ENCODE measurements at places on chromosomes 6 and 20.
A peak's percentile ranks its signal among the peaks of the same experiment; 100 is the strongest.

DNA sequence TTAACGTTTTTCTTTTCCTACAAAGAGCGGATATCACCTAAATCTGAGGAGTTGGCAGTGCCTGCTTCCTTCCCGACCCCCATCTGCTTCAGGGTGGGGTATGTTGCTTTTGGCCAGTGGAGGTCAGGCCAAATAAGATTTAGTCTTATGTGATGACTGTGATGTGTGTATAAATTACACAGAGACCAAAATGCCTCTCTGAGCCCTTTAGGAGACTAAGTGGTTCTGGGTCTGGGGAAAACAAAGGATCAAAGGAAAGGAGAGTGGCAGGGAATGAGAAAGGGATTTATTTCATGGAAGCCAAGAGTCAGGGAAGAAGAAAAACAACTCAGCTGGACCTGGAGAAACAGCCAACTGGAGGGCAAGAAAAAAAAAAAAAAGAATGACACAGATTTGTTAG lies 39.1 kb upstream of the TBC1D7 start:
- no peak for DNase-seq

DNA sequence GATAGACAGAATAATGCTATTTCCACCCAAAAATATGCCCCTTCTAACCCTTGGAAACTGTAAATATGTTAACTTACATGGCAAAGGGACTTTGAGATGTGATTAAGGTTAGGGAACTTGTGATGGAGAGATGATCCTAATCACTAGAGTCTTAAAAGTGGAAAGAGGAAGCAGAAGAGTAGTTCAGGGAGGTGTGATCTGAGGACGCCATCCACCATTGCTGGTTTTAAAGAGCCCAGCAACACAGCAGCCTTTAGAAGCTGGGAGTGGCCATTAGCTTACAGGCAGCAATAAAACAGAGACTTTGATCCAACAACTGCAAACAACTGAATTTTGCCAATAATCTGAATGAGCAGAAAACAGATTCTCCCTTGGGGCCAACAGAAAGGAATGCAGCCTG lies 30.6 kb downstream of the ZNF311 start:
- DNase-seq = no peak

GRCh38 chr6:78962448-78962847 lies 95.1 kb downstream of the IRAK1BP1 start:
- DNase-seq = no peak

DNA sequence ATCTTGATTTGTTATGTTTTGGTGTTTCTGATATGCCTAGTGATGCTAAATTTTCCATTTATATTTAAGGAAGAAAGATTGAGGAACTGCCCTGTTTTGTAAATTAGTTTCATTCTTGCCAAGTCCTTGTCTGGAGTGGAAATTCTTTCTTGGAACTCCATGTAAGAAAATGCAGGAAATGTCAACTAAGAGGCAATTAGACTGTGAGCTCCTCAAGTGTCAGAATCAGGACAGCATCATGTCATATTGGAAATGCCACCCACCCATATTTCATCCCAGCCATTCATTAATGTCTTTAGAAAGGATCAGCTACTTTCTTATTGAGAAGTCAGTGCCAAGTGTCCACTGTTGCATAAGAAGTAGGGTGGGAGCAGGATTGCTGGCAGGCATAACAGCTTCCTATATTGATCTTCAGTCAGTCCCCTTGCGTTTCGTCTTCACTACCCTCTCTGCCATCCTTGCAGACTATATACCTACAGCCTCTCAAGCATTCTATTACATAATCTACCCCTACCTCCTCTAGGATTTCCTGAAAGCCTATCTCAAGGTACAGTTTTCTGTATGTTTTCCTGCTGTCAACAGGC lies 42.4 kb downstream of the HAO1 start:
- DNase-seq = no peak

GRCh38 chr6:151240036-151240685 lies 394 bp downstream of the AKAP12 start:
- peak; percentile 61 for DNase-seq

- DNase-seq = no peak
Observed at GRCh38 chr6:162260027-162260426, 467.5 kb downstream of the PRKN start.

GRCh38 chr6:156780102-156780641 lies 3.0 kb downstream of the ARID1B start:
- peak; percentile 78 for DNase-seq

GRCh38 chr6:25655723-25656122 lies 3.7 kb downstream of the SCGN start:
- no peak for DNase-seq

GRCh38 chr20:20277894-20278335 lies 90.0 kb upstream of the INSM1 start:
- DNase-seq = no peak

DNA sequence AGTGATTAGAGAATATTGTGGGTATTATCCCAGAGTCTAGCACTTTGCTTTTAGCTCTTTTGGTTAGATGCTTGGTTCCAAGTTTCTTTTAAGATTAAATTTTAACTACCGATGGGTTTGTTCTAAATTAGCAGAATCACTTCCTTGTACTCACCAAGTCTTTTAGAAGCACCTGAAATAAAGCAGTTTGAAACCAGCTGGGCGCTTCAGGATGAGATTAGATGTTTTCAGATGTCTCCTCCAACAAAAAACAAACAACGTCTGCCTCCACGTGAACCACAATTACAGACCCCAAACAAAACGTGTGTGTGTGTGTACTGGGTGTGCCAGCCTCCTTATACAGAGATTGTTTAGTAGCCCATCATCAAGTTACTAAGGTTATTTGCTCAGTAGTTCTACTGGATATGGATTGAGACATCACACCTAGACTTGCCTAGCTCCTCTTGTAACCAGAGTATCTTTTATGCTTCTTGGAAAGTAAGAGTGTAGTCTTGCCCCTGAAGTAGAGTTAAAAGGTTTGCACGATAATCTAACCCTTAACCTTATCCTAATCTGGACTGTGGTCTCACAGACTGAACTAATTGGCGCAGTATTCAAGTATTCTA lies 2.3 kb downstream of the DSTN start:
- DNase-seq = no peak

- DNase-seq = no peak
Observed at GRCh38 chr6:24231438-24231977, 105.5 kb downstream of the NRSN1 start.

DNA sequence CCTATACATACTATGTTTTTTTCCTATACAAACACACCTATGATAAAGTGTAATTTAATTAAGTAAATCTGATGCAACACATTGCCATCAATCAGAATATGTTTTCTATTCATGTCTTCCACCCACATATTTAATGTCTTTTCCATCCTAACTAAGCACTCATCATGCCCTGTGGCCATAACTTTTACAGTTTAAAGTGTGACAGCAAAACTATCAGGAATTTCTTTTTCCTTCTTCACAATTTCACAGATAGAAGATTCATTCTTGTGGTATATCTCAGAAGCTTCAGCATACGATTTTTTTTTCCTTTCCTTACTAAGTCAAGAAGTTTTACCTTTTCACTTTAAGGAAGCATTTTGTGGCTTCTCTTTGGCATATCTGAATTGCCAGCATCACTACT lies 7.0 kb upstream of the BEND6 start:
- no peak for DNase-seq

- no peak for DNase-seq
Observed at GRCh38 chr6:22248513-22249308, 48.1 kb downstream of the PRL start.

Measured in AG09319 (cell line).